ENCODE measurements at places on chromosomes 1 and 21.

GRCh38 chr1:151596166-151596953 is 15.5 kb upstream of the SNX27 start:
- no peak for DNase-seq

- no peak for DNase-seq
Observed at GRCh38 chr1:50454911-50455310, 31.7 kb upstream of the DMRTA2 start.

DNA sequence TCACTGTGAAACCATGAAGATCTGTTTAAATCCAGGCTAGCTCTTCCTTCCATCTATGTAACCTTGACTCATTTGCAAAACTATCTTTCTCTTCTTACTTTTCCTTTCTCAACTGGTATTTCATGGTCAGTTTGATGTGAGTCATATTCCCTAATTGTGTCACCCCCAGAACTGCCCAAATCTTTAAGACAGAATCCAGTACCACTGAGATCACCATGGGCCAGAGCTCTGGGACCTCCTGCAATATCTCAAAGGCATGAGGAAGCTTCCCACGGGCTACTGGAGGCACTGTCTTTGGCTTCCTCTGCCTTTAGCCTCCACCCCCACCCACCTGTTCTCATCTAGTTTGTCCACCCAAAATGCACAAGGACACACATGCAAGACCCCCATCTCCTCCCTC is 274.4 kb upstream of the FMN2 start:
- no peak for DNase-seq

DNA sequence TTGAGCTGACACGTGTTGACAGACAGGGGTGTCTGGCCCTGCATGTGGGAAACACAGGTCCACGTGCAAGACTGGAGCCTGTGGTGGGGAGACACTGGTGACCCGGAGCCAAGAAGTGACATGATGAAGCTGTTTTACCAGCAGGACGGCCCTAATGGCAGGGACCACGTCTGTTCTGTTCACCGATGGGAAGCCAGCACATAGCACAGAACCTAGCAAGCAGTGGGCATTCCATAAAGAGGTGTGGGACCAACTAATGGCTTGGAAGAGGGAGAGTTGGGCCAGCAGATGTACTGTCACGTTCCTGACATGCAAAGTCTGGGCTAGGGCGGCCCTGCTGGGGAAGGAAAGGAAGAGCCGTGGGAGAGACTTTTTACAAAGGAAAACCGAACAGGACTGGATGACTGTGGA is 15.3 kb downstream of the NAV1 start:
- no peak for DNase-seq

- no peak for DNase-seq
Observed at GRCh38 chr1:212612041-212612961, 3.7 kb downstream of the ATF3 start.

GRCh38 chr1:8628606-8629005 is 188.8 kb downstream of the RERE start:
- no peak for DNase-seq

- DNase-seq, result peak; percentile 68
Observed at GRCh38 chr1:184212649-184213314, 161.3 kb downstream of the TSEN15 start.

- DNase-seq, result peak; percentile 93
Observed at GRCh38 chr1:218467101-218468072, 122.3 kb downstream of the TGFB2 start.

GRCh38 chr1:197961933-197962332 is 44.8 kb downstream of the LHX9 start:
- DNase-seq, result no peak

DNA sequence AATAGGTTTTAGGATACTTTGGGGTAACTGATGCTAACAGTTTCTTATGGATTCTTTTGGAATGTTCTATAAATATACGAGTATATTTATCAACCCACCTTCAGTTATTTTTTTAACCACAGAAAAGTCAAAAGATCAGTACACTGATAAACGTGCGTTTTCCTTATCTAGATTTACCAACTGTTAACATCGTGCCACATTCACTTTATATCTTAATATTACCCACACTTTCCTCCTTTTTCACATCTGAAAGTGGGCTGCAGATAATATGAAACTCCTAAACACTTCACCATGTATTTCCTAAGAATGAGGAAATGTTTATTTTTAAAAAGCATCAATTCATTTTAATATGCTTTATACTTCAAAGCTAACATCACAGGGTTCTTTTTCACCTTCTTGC is 7.7 kb downstream of the ATF6 start:
- no peak for DNase-seq

- DNase-seq, result no peak
Observed at GRCh38 chr1:50208315-50208714, 99.6 kb downstream of the ELAVL4 start.

Data from H4 (cell line).